DMS153 (cell line): ENCODE measurements at places on chromosomes 2 and 18.

DNA sequence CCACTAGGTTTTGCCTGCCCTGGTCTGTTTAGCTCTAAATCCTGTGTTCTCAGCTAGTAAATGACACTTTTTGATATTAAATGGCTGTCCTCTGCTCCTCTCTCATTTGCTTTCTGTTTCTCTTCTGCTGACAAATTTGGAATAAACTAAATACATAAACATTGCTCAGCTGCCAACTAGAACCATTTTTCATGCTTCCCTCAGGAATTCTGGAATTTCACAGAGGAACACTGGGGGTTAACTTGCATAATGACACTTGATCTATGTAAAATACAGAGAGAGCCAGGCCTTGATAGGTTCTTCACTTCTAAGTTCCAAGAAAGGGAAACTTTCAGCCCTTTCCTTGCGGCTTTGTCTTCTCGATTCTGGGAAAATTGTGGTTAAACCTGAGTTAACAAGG lies 450.6 kb upstream of the ST6GAL2 start:
- no peak for DNase-seq

GRCh38 chr2:234640657-234641056 lies 143.8 kb upstream of the ARL4C start:
- DNase-seq = no peak

- DNase-seq = no peak
Measured at GRCh38 chr18:9517869-9518268, 42.6 kb downstream of the RALBP1 start.

GRCh38 chr2:190413421-190413820 lies 5.3 kb downstream of the MFSD6 start:
- no peak for DNase-seq

GRCh38 chr2:236693531-236693930 lies 123.9 kb downstream of the ACKR3 start:
- no peak for DNase-seq

DNA sequence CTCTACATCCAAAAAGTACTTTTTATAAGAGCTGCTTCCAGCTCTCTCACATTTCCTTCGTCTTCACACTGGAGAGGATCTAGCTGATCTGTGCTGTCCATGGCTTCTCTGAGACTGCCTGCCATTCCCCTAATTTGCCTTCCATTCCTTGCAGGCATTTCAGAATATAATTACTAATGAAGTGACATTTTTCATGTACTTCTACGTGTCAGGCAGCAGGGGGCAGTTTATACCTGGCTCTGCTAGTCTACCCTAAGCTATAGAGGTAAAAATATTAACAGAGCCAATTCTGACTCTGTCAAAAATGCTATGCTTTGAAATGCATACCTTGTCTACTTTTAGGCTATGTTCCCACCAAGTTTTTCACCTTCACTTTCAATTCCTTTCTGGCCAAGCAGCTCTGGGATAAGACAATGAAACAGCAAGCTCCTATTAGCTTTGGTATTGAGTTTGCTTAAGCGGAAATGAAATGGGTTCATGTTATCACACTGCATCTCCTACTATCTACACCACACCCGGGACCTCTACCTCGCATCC lies 81.9 kb downstream of the MEP1B start:
- no peak for DNase-seq

GRCh38 chr2:139079311-139079710 lies 299.1 kb upstream of the NXPH2 start:
- no peak for DNase-seq

DNA sequence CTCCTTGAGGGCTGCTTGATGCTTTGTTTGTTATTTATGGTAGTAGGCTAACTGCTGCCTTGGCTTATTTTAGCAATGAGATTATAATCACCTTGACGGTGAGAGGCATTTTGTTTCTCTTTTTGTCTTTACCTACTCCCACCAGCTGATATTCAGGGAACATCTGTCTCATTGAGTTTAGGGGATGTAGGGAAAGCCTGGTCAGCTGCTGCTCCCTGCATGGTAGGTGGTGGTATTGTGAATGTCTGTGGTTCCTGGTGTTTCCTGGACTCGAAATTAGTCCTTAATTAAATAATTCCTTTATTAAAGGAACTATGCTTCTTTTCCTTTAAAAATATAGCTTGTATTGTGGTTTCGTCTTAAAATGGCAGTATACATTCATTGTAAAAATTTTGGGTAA lies 77.8 kb downstream of the ADAM23 start:
- DNase-seq = no peak

- DNase-seq = no peak
Measured at GRCh38 chr2:107290041-107290440, 404.1 kb upstream of the ST6GAL2 start.

GRCh38 chr2:38116762-38117161 lies 40.8 kb upstream of the CYP1B1 start:
- DNase-seq = no peak

DNA sequence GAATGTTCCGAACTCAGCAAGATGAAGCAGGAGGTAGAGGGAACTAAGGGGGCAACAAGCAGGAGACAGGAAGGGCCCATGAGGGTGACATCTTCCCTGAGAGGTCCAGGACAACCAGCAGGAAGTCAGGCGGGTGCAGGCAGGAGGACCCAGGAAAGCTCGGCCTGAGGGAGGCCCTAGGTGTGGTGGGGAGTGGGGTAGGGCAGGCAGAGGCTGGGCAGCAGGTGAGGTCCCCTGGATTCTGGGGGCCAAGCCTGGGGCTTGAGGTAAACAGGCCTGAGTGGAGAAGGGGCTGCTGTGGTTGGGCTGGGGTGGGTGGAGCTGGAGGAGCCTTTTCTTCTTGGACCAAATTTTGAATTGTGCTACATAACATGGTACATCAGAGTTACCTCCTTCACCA lies 4.1 kb upstream of the ALPG start:
- DNase-seq = no peak

DNA sequence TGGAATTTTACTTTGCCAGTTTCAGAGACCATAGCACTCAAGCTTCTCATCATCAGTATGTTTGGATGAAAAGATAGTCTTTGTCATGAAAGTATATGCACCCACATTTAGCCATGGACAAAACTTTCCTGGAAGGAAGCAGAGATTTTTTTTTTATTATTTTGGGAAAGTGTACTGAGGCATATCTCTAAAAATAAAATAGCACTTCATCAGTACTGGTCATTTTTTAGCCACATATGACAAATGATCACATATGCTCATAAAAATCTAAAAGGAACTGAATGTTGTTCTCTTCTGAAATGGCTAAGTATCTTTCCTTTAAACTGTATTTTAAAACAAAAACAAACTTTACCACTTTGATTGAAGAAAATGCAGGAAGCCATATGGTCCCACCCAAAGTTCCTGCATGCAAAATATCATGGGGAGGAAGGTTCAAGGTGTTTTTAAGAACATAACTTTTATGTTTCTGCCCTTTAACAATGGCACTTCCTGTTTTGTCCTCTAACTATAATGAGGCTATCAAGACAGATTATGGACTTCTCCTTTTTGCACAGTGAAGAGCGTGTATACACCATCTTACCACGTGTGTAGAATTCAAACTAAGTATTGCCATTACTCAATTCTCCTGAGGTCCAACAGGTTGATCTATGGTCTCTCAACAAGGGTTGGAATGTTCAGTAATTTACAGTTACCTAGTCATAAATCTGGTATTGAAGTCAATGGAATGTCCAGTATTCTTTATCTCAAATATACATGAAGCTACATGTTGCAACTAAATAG lies 77.1 kb upstream of the SLC39A10 start:
- DNase-seq = no peak

DNA sequence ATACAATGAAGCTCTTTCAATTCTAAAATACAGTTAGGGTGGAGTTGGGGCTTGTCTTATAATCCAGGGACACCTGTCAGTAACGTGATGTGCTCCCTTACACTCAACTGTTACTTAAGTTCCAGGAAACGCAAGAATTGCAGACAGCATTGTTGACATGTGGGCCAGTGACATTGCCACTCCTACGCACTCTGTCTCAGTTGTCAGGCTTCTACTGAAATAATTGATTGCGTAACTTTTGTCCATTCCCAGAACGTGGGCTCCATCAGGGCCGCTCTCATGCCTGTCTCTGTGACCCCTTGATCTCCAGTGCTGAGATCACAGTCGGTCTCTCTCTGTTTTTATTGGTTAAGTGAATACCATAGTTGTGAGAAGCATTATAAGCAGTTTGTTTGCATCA lies 487.8 kb downstream of the GALR1 start:
- peak; percentile 3 for DNase-seq

- no peak for DNase-seq
Measured at GRCh38 chr18:13618760-13619438, 107.5 kb downstream of the FAM210A start.

GRCh38 chr2:211901226-211901846 lies 637.3 kb downstream of the ERBB4 start:
- no peak for DNase-seq

DNA sequence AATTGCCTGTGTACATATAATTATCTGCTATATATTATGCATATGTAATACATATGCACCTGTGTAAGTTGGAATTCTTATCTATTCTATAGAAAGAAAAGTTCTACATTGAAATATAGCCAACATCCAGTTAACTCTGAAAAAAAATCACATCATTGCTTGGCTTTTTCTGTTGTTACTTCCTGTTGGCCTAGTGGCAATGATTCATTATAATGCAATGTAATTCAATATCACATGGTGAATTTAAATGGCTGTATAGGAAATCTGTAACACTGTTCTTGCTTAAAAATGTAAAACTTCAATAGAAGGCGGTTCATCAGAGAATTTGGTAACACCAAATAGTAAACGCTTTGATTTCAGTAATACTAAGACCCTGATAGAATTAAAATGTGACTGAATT lies 44.5 kb upstream of the MAP4K3 start:
- DNase-seq = peak; percentile 11
